ENCODE measurements at places on chromosomes 6 and 20. TPM values are rescaled to one million over a fixed set of nuclear protein-coding genes. Genes with fewer than 3 reads are reported as not detected.

CHRNA4 gene
- 2.4 TPM for total RNA-seq

DNA sequence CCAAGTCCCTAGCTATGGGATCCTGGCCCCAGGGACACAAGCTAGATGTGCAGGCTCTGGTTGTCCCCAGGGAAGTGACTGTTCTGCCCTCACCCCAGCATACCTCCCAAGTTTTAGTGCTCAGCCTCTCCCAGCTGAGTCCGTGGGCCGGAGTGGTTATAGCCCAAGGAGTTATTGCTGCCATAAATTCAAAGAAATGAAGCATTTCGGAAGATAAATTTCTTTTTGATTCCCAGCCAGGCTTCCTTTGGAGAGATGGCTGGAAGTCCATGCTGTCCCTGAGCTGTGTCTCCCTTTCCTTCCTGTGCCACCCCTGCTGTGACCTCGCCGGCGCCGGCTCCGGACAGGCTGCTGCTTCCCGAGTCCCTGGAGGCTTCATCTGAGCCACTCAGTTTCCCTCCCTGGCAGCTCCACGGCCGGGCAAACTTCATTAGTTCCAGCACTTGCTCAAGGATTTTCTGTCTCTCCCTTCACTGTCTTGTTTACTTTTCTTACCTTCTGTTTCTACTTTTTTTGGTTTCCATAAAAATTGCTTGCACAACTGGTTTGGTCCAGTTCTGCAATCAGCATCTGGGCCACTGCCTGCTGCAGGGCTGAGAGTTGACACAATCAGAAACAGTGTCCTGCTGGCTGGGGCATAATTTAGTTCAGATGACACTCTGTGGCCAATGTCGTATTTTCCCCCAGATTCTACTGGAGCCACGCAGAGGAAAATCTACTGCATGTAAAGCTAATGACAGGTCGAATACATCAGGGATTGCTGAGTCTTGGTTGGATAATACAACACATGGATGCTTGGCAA lies 225.5 kb downstream of the SYNDIG1 start:
- no peak for DNase-seq
- no peaks in the 10 kb centered on the region for H3K36me3 ChIP-seq
- no peak overlapping the region for H3K4me3 ChIP-seq
- H3K27ac ChIP-seq = no peak overlapping the region
- 0 out of 2 replicates have a peak, but pooled peaks cover 2% of the 10 kb centered on the region for H3K27me3 ChIP-seq
- H3K4me1 ChIP-seq = no peaks in the 10 kb centered on the region

DNA sequence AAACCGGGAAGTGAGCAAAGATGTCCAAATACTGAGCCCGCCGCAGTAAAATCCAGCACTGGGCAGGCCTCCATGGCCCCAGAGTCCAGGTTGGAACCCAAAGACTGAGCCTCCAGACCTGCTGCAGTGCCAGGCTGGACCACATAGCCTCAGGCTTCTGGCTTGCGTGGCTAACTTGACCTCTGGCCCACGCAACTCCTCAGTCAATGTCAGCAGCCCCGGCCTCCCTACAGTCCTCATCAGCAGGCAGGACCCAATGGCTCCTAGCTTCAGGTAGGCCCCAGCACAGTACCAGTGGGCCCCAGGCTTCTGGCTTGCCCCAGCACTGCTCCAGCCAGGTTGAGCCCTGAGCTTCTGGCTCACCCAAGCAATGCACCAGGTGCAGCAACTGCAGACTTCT lies 245.1 kb upstream of the AFDN start:
- H3K27me3 ChIP-seq = no peaks in the 10 kb centered on the region
- H3K4me3 ChIP-seq = no peak overlapping the region
- no peak overlapping the region for H3K27ac ChIP-seq
- DNase-seq = no peak

DNA sequence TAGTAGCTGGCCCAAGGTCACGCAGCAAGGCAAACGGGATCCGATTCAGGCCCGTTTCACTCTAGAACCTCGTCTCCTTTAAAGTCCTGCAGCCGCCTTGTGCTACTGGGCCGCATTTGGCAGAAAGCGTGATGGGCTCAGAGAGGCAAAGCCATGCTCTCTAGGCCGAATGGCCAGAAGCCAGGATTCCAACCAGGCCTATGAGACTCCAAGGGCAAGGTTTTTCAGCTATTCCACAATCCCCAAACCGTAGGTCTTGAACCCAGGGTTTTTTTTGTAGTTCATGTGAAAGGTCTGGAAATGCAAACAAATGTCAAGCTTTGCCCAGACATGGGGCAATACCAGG lies 174.1 kb downstream of the PREX1 start:
- no peaks in the 10 kb centered on the region for H3K27me3 ChIP-seq
- H3K27ac ChIP-seq = no peak overlapping the region
- H3K4me1 ChIP-seq = no peaks in the 10 kb centered on the region

DNA sequence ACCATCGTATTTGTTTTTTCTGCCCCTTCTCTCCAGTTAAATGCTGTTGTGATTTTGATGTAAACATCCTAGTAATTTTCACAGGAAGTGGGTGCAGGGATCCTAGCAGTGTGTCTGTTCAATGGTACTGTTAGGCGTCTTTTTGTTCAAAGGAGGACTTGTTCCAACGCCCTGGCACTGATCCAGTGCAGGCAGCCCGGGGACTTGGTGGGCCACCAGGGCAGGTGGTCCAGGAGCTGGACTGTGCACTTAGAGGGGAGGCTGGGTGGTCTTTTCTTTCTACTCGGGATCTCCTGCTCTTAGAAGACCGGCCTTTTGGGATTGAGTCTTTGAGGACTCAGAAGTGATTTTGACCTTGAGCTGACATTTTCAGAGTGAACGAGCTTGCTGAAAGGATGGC lies 41.1 kb upstream of the NKX2-2 start:
- no peaks in the 10 kb centered on the region for H3K4me1 ChIP-seq
- H3K27me3 ChIP-seq = peaks cover 4% of the 10 kb centered on the region
- H3K36me3 ChIP-seq = no peaks in the 10 kb centered on the region

Data from Panc1 (cell line).